Posterior cingulate gyrus (tissue), 11 donors: ENCODE measurements at places on chromosomes 2 and 18.

- DNase-seq: no peak
Measured at GRCh38 chr18:36481935-36482334, 184.4 kb downstream of the FHOD3 start.

- no peak for DNase-seq
Measured at GRCh38 chr2:216399621-216400020, 12.7 kb upstream of the SMARCAL1 start.

DNA sequence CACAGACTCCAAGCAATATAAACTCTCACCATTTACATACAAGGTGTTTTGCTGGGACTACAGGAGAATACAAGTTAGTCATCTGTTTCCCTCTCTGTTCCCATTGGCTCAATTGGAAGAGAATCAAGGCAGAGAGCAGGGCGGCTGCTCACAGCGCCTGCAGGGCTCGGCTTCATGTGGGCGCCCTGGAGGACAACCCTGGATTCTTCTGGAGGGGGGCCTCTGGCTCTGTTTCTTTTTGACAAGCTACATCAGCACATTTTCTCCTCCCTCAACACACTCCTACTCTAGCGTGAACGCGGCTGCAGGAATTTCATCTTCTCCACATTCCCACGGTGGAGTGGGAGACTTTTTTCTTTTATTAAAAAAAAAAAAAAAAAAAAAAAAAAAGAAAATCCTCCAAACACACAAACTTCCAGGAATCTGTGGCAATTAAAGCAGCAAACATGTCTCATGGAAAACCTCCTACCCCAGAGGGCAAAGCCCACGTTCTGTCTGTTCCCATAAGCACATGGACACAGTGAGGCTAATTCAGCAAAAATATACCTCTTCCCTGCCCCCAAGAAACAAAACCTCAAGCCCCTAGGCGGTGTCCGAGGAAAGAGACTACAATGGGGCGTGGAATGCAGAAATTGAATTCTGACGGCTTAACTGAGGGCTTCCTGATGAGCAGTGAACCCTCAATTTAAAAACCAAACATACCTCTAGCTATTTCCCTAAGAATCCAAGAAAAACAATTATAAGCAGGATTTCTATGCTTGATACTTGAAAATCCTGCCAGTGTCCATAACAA lies 50.6 kb downstream of the PARD6G start:
- no peak for DNase-seq

DNA sequence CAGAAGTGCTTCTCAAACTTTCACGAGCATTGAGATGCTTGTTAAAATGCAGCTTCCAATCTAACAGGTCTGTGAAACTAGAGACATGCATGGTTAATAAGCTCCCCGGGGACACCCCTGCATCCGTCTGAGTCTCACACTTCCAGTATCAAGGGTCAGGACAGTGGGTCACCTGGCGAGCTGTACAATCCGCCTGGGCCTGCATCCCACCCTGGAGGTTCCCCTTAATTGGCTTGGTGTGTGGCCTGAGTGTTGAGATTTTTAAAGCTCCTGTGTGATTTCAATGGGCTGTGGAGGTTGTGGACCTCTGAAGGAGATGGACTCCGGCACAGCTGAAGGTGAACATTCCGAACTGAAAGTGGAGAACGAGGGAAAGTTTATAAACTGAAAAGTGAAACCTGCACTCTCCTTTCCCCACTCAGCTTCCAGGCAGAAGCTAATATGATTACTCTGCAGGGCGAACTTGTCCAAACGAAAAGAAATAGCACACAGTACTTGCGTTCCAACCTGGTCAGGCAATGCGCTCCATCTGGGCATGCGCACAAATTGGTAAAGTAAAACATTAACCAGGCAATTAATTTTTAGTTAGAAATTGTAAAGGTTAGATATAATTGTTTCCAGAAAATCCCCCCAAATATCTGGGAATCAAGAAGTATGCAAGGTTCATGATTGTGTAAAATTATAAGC lies 191.7 kb upstream of the ALKAL2 start:
- DNase-seq: no peak

DNA sequence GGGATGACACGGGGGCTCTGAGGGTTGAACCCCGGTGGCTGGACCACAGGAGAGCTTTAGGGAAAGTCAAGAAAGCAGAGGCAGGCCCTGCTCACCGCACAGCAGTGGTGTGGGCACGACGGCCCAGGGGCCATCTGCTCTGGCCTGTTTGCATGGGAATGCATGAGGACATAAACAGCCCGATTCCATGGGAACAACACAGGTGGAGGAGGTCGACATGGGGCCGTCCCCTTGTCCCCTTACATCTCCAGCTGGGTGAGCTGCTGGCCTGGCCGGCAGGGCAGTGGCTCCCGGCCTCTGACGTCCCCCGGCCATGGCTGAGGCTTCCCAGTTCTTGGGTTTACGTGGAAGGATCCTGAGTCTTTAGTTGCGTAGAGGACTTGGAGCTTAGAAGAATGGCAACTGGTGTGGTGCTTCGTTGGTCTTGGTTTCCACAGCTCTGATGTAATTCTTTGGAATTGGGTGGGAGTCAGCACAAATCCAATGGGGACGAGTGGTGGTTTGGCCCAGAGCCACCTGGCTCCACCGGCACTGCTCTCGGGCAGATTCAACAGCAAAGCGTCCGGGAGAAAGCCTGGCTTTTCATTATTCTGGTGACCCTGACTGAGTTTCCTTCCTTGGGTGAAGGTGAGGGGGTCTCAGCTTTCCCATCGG lies 98.3 kb upstream of the HDAC4 start:
- DNase-seq: no peak
